ENCODE measurements at places on chromosomes 2 and 18.

- no peak for DNase-seq
Observed at GRCh38 chr18:3246635-3247239, 864 bp upstream of the MYL12A start.

- DNase-seq: no peak
Observed at GRCh38 chr2:207133458-207133819, 32.3 kb downstream of the KLF7 start.

DNA sequence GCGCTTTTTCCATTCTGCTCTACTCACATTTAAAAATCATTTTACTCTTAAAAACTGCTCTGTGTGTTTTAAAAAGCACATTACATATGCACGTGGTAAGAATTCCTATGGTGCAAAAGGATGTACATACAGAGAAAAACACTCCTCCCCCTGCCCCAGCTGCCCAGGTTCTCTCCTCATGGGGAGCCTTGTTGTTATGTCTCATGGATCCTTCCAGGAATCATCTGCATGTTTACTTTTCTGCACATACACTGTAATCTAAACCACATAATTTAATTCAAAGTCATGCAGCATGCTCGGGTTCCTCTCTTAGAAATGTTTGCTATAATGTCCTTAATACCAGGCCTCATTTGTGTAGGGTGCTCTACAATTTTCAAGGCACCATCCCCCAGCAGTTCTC, 243.3 kb downstream of the LOXHD1 start:
- DNase-seq: no peak

- DNase-seq: peak; percentile 79
Observed at GRCh38 chr2:118185210-118186109, 97.2 kb downstream of the INSIG2 start.
